ENCODE measurements at places on chromosomes 11 and 22. TPM values are rescaled to one million over a fixed set of nuclear protein-coding genes. Genes with fewer than 3 reads are reported as not detected.
A peak's percentile ranks its signal among the peaks of the same experiment; 100 is the strongest.

DNA sequence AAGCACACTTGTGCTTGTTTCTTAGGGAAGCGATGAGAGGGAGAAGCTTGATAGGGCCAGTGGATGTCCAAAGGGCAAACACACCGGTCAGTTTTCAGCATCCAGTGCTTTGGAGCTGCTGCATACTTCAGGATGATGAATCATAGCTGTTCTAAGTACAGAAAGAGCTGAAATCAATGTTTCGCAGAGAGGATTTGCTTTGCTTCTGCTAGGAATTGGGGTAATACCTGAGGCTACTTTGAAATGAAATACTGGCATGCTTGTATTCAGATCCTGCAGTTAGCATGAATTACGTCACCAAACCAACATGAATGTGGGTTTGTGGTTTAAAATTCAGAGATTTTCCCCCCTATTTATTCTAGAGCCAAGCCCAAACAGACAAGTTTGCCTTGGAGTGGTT lies 41.7 kb upstream of the SC5D start:
- DNase-seq: no peak

- DNase-seq: no peak
Observed at GRCh38 chr11:369336-370018, at the start of gene B4GALNT4. Gene B4GALNT4 (plus strand): TSS chr11:369499. CDS start chr11:369804, 305 bp downstream.

DNA sequence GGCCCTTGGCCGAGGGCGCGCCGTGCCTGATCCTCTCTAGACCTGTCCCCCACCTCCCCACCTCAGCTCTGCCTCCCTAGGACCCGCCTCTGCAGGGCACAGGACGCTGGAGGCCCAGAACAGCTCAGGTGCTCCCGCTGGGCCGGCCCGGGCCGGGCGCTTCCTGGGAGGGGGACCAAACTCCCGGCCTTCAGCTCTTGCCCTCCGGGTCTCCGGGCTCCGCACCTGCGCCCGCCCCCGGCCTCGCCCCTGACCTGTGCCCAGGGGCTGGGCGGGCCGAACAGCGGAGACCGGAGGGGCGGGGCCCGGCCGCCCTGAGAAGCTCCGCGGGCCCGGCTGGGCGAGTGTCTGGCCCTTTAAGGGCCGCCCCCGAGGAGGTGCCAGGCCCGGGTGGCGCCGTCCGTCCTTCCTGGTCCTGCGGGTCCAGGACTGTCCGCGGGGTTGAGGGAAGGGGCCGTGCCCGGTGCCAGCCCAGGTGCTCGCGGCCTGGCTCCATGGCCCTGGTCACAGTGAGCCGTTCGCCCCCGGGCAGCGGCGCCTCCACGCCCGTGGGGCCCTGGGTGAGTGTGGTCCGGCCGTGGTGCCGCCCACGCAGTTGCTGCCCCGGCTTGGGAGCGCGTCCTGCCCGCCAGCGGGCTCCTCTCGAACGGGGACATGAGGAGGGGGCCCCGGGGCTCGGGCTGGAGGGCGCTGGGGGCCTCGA lies at the start of gene SSH3:
SSH3 (plus strand) TSS at position 399 of the 703 bp plus-strand sequence; CDS start at position 495, 96 bp downstream.
- DNase-seq: peak; percentile 13

GGT1 gene
- 2.5 TPM for total RNA-seq

CDHR5 gene
- total RNA-seq: not detected

GRCh38 chr11:67286621-67287333 lies 2.3 kb upstream of the ANKRD13D start:
- no peak for DNase-seq

DNA sequence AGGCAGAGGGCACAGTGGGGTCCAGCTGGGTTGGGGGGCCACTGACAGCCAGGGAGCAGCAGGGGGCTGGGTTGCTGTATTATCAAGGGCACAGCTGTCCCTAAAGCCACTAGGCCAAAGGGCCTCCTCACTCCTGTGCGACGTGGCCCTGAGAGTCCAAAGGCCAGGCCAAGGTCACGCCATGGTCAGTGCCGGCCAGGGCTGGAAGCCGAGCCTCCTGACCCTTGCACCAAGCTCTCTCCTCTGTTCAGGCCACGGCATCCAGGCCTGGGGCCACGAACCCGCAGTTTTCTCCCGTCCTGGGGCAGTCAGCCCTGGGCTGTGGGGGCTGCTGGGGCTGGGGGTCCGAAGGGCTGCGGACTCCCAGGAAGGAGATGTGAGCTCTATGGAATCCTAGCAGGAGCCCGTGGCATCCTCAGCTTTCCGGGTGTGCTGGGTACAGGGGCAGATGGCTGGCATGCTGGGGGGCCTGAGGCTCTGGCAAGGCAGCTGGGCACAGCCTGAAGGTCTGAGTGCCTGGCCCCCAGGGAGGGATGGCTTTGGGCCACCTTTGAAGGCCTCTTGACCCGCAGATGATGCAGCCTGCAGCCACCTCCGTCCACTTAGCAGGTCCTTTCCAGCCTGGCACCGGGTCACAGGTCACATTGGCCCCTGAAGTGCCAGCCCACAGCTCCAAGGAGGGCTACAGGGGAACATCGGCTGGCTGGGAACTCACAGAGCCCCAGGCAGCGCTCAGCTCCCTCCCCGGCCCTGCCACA lies 17.3 kb upstream of the PPARA start:
- DNase-seq: no peak

GRIK4 gene
- 0.39 TPM for total RNA-seq

KIF18A gene
- 8.0 TPM for total RNA-seq

- no peak for DNase-seq
Observed at GRCh38 chr22:23282986-23283385, 102.7 kb downstream of the BCR start.

DNA sequence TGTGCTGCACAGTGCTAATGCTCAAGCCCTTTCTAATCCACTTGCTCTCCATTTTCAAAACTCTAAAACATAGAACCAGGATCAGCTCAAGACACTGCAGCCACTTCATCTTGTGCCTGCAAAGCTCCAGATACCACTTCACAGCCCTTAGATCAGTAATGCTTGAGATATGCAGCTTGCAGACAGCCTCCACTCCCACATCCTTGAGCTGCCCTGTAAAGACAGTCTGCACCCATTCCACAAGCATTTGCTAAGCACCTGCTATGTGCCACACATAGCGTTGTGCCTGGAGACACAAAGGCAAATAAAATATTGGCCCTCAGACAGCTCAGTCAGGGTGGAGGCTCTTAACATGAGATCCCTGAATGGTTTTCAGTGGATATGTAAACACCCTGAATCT lies 192.5 kb upstream of the SNX19 start:
- DNase-seq: no peak

DNA sequence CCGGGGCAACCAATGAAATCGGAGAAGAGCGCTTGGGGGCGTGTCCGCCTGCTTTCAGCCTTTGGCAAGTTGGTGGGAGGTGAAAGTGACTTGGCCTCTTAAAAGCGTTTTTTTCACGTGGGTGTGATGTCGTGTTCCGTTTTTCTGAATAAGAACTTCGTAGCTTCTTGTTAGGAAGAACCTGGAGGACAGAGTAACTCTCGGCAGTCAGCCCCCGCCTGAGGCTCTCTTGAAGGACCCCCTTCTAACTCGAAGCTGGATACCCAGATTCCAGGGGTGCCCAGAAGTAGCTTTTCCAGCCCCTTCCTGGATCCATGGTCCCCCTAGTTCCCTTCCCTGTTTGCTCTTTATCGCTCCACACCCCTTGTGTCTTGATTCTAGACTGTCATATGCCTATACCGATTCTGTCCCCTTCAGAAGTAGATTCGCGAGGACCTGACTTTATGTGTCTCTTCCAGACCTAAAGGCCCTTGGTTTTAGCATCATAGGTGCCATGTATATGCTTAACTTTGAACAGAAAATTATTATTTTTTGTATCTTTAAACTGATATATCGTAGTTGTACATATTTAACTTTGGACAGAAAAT lies 915 bp upstream of the OSBP start:
- DNase-seq: no peak

GRCh38 chr11:12698048-12698447 lies 23.8 kb downstream of the TEAD1 start:
- no peak for DNase-seq

DNA sequence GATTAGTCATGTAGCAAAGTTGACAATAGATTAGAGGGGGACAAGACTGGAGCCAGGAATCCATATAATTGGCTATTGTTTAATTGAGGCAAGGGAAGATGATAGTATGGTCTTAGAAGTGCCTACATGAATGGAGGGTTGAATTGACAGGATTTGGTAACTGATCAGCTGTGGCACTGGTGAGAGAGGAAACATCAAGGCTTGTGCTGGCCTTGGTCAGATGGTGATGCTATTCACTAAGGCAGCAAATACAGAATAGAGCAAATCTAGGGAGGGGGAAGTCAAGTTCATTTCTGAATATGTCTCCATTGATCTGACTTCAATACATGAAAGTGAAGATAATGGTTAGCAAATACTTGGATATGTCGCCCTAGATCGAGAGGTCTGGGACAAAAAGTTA lies 54.3 kb upstream of the APOA1 start:
- DNase-seq: no peak

DNA sequence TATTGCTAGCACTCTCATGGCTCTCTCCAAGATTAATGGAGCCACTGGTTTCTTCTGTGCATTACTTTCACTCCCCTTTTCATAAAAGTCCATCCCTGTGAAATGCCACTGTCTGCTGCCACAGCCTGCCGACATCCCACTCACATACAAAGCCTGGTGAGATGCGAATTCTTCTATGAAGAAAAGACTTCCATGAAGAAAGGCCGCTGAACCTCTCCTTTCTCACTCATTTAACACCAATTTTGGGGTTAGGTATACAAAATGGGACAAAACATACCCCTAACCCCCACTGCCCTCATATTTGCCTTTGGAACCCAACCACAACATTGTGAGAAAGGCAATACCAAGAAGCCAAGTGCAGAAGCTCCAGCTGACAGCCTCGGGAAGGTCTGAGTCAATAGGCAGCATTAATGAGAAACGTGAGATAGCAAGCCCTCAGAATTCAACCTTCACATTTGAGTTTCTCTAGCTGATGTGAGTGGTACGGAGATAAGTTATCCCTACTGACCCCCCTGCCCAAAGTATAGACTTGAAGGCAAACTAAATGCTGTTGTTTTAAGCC lies 156.4 kb downstream of the ATG16L2 start:
- DNase-seq: no peak

DNA sequence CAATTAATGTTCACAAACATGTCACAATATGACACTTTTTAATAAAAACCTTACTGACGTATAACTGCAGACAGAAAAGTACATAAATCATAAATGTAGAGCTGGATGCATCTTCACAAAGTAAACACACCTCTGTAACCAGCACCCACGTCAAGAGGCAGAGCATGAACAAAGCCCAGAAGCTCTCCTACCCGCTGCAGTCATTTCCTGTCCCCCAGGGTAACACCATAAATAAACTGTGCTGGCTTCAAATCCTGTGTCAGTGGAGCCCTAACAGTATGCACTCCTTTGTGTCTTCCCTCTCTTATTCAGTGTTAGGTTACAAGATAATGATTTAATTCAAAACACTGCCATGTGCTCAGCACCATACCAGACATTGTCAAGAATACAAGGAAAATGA lies 5.7 kb downstream of the SYT13 start:
- DNase-seq: no peak

FAM89B gene
- total RNA-seq: 9.8 TPM

DNA sequence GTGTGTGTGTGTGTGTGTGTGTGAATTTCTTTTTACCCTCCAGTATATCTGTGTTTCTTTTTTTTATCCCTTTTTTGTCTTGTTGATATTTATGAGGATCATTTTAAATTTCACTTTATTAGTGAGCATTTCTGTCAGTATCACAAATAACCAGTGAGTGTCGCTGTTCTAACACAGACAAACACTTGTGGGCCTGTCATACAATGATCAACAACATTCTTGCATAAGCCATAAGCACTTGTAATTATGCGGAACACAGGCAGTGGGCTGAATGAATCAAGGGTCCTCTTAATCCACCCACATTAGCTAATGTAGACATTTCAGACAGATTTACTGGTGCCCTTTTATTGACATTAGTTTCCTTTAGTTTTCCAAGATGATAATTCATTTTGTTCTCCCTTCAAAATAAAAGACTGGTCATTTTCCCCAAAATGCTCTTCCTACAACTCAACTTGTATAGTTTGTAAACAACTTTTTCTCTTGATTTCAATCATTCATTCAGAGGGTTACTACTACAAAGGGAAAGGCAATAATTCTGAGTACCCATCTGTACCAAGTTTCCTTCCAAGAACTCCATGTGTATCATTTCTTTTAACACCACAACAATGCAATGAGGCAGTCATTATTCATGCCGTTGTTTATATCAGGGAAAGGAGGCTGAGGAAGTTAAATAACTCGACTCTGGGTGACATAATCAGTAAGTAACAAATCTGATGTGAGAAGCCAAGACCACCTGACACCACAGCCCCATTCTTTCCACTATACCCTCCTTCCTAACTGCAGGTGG lies 34.5 kb upstream of the ANO3 start:
- peak; percentile 84 for DNase-seq

TRIM51 gene
- not detected for total RNA-seq

DNA sequence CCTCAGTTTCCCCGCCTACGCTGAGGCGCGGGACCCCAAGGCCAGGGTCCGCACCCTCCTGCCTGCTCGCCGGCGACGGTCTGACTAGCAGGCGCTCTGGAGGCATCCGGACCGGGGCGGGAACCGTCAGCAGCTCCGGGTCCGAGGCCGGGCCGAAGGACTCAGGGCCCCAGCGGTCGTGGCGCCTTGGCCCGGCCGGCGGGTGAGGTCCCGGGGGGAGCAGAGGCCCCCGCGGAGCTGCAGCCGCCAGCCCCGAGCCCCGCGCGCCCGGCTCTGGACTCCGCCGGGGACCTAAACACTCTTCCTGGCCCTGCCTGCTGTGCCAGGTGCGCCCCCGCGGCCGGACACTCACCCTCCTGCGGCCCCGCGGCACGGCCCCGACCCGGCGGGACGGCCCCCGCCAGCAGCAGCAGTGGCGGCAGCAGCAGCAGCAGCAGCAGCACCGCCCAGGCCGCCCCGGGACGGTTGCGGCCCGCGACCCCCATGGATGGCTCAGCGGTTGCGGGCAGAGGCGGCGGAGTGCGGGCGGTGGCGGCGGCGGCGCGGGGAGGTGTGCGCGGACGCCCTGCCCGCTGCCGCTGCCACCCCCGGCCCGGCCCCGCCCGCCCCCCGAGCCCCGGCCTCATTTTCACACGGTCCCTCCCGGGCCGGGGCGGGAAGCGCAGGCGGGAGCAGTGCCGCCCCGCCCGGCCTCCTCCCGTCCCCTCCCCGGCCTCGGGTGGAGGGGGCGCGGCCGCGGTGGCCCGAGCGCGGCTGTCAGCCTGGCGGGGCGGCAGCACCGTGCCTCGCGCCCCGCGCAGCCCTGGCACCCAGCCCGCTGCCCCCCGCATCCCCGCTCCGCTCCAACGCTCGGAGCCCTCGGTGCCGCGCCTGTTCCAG lies at the start of gene SCUBE2:
SCUBE2 (minus strand) TSS at position 556 of the 879 bp plus-strand sequence; CDS start at position 485, 71 bp downstream.
- DNase-seq: no peak

- no peak for DNase-seq
Observed at GRCh38 chr11:104339380-104339831, 175.5 kb upstream of the PDGFD start.

DNA sequence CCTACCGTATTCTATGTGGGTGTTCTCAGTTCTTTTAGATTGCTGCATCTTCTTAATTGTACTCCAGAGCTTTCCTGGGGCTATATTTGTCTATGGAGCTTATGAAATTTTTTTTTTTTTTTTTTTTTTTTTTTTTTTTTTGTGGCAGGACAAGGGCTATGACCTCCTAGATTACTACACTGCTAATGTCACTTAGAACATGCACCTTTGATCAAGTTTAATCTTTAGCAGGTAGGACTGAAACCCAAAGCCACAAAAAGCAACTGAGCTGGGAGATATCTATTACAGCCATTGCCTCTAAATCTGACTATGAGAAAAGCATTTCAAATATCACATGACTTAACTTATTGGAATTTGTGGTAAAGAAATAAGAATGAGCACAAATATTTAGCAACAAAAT lies 21.7 kb upstream of the ABTB2 start:
- no peak for DNase-seq
